ENCODE measurements at places on chromosomes 3 and 15.

DNA sequence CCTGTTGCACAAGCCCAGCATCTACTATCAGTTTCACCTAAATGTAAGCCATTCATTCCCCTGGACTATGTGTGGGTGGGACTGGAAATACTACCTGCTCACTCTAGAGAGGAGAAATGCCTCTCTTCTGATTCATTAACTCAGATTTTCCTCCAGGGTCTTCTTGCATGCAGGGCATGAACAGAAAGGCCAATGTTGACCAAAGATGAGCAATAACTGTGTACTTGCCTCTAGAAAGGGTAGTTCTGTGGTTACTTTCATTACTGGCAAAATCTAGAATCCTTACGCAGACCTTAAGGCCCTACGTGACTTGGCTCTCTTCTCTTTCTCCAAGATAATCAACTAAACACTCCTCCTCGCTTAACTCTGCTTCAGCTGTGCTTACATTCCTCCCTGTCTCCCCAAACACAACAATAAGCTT, 81.4 kb upstream of the PSMD6 start:
- no peak for DNase-seq

GRCh38 chr3:4492208-4493013, 737 bp upstream of the ITPR1 start:
- peak; percentile 80 for DNase-seq

DNA sequence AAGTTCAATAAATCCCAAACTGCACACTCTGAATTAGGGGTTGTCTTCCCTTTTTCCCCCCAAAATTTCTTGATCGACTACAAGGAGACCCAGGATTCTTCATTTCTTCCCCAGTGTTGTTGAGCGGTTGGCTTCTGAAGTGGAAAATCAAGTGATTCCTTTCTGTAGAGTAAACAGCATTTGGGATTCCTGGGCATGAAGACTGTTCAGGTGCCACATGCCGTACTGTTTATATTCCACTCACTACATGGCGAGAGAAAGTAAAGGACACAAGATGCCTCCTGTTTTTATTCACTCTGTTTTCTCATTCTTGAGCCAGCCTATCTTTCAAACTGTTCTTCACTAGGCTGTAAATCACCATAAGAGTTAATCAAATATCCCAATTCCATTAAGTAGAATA, 12.6 kb downstream of the FSTL1 start:
- DNase-seq = no peak

DNA sequence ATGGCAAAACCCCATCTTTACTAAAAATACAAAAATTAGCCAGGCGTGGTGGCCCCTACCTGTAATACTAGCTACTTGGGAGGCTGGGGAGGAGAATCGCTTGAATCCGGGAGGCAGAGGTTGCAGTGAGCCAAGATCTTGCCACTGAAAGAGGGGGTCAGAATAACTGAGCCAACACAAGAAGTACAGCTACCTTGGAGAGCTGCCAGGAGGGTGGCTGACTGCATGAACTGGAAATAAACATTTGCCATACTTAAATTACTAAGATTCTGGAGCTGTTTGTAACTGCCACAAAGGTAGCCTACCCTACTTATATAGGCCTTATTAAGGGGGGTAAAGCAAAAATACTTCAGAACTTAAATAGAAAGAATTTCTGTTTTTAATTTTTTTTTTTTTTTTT, 15.4 kb upstream of the PIK3CB start:
- DNase-seq = peak; percentile 56

All from adipocyte (in vitro differentiated cells).